ENCODE measurements at places on chromosomes 6 and 20.

- no peak for DNase-seq
These were observed 415.0 kb downstream of the PHF3 start for GRCh38 chr6:64050590-64050989.

DNA sequence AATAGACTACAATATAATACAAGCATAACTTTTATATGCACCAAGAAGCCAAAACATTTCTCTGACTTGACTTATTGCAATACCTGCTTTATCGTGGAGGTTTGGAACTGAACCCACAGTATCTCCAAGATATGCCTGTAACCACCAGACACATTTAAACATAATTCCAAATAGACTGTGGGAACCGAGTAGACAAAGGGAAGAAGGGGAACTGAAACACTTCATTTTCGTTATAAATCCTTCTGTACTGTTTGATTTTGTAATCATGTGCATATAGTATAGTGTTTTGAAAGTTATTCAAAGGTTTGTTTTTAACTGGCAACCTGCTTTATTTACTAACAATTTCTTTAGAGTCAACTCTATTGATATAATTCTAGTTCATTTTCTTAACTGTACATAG is 154.9 kb upstream of the BEND6 start:
- DNase-seq, result no peak

DNA sequence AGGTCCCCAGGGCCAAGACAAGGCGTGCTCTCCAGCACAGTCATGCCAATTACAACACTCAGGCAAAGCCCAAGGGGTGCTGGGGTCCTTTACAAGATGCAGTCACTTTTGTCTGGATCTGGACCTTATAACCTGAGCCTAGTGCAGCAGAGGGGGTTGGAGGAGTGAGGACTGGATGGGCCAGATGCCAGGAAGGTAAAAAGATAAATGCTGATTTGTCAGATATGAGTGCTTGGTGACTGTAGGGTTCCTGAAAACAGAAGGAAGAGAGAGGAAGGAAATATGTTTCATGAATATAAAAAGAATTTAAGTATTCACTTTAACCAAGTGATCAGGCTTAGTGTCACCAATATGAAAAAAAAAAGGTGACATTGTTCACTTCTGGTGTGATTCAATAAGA is 43.4 kb upstream of the TFAP2A start:
- no peak for DNase-seq

- no peak for DNase-seq
These were observed 172.5 kb upstream of the JARID2 start for GRCh38 chr6:15073344-15073789.

- no peak for DNase-seq
These were observed 590 bp downstream of the RNF217 start for GRCh38 chr6:124962639-124963415.

DNA sequence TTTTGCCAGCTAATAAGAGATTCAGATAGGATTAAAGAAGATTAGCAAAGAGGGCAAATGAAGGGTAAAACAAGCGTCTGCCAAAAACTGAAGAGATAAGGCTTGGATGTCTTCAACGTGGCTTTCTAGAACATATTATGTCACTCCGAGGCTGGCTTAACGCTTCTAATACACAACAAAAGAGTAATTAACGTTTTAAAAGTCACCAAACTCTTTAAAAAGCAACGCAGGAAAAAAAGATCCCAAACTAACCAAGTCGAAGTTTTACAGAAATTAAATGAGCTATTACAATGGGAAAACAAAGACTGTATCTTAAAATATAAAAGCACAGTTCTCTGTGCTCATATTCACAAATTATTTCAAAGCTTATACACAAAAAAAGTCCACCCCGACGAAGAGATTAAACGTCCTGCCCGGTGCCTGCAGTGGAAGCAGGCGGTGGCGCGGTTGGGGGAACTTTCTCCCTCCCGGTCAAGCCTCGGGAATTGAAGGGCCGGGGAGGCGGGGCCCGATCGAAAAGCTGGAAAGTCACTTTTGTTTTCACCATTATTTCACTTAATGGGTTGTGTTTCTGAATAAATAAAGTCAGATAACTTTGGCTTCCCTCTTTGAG is 1.2 kb downstream of the MAK start:
- DNase-seq, result peak; percentile 23

DNA sequence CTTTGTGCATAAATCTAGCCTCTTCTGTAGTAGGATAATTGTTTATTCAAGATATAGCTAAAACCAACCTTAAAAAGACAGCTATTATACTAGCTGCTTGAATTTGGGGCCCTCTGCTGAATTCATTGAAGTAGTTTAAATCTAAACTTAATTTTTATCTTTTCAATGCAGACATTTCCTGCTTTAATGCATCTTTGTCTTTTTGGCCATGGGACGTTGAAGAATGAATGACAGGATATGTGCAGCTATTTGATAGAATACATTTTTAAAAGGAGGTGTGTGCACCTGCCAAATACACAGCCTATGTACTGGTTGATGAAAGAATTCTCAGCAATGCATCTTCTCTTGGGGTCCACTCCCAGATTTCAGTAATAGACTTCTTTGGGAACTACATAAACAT is 524.9 kb downstream of the PHF3 start:
- no peak for DNase-seq

DNA sequence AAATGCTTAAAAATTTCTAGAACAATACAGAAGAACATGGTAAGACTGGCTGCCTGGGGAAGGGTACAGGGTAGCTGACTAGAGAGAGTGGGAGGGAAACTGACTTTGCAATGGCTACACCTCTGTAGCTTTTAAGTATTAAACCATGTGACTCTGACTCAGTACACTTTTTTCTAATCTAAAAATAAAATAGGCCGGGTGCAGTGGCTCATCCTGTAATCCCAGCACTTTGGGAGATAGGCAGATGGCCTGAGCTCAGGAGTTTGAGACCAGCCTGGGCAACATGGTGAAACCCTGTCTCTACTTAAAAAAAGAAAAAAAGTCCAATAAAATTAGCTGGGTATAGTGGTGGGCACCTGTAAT is 18.5 kb downstream of the ATP9A start:
- DNase-seq, result no peak

DNA sequence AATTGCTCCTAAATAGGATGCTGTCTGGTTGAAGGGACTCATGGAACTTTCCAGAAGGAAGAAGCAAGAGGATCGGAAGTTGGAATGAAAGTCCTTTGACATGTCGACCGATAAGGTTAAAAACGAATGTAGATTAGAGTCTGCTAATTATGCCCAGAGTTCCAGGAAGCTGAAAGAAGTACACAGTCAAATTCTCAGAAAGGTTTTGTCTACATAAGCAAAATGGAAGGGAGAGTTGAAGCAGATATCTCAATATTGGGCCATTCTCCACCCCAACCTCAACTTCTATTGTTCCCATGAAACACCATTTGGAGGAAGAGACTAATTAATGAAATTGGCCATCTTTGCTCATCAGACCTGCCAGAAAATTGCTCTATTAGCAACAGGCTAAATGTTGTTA is 64.0 kb downstream of the CAP2 start:
- DNase-seq, result no peak

GRCh38 chr6:159501558-159501957 is 191.5 kb downstream of the SOD2 start:
- no peak for DNase-seq

DNA sequence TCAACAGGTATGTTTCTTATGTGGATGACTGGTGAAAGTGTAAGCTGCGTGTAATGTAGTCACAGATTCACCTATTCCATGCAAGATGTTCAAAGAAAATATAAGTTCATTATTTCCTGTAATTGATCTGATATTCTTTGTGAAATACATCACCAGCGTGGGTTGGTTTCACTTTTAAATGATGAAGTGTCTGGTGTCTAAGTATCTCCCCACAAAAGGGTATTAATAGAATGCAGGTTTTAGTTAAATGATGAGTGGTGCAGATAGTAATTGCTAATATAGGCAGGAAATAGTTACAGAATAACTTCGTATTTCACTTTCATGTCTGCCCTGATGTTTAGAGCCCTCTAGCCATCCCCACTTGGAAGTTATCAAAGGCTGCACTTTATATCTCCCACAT is 22.2 kb downstream of the PGBD1 start:
- no peak for DNase-seq

DNA sequence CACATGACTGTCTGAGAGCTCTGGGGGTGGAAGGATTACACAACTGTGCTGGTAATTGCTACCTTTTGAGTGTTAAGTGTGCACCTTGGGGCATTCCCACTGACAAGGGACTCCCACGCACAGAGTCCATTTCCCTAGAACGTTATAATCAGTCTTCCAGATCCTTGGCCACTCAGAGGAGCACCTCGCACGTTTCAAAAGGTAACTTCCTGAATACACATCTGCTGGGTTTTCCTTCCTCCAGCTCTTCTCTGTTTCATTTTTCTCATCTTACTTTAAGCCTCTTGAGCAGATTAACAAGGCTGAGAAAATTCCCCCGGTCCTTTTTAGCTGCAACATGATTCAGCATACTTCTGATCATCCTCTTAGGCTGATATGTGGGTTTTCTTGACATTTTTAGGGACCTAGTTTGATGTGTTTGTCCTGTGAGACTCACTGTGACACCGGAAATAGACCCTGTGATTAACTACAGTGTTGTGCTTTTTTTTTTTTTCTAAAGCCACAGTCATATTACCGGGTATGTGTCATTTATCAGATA is 98.4 kb upstream of the DUSP22 start:
- DNase-seq, result no peak

- DNase-seq, result no peak
These were observed 12.0 kb downstream of the PLAGL2 start for GRCh38 chr20:32195581-32195980.

- DNase-seq, result no peak
These were observed 116.0 kb downstream of the TRIM27 start for GRCh38 chr6:28807682-28808280.

- no peak for DNase-seq
These were observed 35.3 kb upstream of the SLC22A3 start for GRCh38 chr6:160312900-160313299.
